ENCODE measurements at places on chromosomes 16 and 17.

GRCh38 chr16:72832621-72833248 is 215.2 kb downstream of the ZFHX3 start:
- peaks cover 5% of the 10 kb centered on the region for H3K4me1 ChIP-seq
- H3K27me3 ChIP-seq = no peaks in the 10 kb centered on the region
- peaks cover 3% of the 10 kb centered on the region for H3K36me3 ChIP-seq
- no peak overlapping the region for H3K4me3 ChIP-seq
- no peak overlapping the region for H3K27ac ChIP-seq

DNA sequence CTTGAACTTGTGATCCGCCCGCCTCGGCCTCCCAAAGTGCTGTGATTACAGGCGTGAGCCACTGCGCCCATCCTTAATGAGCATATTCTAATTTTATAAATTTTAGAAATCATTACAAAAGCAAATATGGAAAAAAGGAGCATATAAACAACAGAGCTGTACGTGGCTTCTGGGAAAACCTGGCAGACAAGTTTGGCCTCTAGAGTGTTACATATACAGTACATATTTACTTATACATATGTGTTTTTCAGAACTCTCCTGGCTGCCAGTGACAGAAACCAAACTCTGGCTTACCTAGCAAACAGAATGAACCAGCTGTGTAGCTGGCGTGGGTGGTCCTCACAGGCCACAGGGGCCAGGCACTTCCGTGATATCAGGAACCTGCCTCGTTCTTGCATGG is 10.1 kb downstream of the DRC3 start:
- no peaks in the 10 kb centered on the region for H3K27me3 ChIP-seq
- no peaks in the 10 kb centered on the region for H3K36me3 ChIP-seq
- DNase-seq = no peak
- peaks cover 5% of the 10 kb centered on the region for H3K4me1 ChIP-seq

GRCh38 chr17:8021565-8022359 is 17.1 kb upstream of the ALOX15B start:
- no peak for DNase-seq
- H3K27ac ChIP-seq = no peak overlapping the region
- H3K27me3 ChIP-seq = peaks cover 51% of the 10 kb centered on the region
- peaks cover 2% of the 10 kb centered on the region for H3K4me1 ChIP-seq
- H3K4me3 ChIP-seq = no peak overlapping the region

GRCh38 chr17:37280841-37281240 is 94.9 kb upstream of the C17orf78 start:
- H3K4me1 ChIP-seq = no peaks in the 10 kb centered on the region
- DNase-seq = no peak
- H3K27ac ChIP-seq = no peak overlapping the region
- peaks cover 47% of the 10 kb centered on the region for H3K36me3 ChIP-seq
- H3K27me3 ChIP-seq = no peaks in the 10 kb centered on the region

DNA sequence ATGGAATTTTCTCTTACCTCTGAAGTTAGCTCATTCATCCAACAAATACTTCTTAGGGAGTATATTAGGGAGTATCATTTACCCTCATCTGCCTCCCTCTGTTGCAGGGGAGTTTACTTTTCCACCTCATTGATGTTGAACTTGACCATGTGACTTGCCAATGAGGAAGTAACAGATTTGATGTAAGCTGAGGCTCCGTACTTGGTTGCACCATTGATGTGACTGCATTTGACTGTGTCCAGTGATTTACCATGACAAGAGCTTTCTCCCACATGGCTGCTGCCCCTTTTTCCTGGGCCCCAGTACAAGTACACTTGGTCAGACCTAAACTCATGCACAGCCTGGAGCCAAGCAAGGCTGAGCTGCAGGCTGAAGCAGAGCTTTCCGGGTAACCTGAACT is 81.6 kb upstream of the HS3ST2 start:
- no peak for DNase-seq
- peaks cover 25% of the 10 kb centered on the region for H3K27me3 ChIP-seq
- no peaks in the 10 kb centered on the region for H3K36me3 ChIP-seq
- no peaks in the 10 kb centered on the region for H3K4me1 ChIP-seq
- no peak overlapping the region for H3K4me3 ChIP-seq

- no peak for DNase-seq
- H3K36me3 ChIP-seq = no peaks in the 10 kb centered on the region
- H3K4me1 ChIP-seq = peaks cover 34% of the 10 kb centered on the region
- H3K27me3 ChIP-seq = peaks cover 2% of the 10 kb centered on the region
These were observed 15.1 kb upstream of the CSNK2A2 start for GRCh38 chr16:58212824-58213655.

DNA sequence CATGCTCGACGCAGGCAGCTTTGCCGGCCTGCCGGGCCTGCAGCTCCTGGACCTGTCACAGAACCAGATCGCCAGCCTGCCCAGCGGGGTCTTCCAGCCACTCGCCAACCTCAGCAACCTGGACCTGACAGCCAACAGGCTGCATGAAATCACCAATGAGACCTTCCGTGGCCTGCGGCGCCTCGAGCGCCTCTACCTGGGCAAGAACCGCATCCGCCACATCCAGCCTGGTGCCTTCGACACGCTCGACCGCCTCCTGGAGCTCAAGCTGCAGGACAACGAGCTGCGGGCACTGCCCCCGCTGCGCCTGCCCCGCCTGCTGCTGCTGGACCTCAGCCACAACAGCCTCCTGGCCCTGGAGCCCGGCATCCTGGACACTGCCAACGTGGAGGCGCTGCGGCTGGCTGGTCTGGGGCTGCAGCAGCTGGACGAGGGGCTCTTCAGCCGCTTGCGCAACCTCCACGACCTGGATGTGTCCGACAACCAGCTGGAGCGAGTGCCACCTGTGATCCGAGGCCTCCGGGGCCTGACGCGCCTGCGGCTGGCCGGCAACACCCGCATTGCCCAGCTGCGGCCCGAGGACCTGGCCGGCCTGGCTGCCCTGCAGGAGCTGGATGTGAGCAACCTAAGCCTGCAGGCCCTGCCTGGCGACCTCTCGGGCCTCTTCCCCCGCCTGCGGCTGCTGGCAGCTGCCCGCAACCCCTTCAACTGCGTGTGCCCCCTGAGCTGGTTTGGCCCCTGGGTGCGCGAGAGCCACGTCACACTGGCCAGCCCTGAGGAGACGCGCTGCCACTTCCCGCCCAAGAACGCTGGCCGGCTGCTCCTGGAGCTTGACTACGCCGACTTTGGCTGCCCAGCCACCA is 9.7 kb downstream of the VASN start:
- H3K27ac ChIP-seq = no peak overlapping the region
- peaks cover 37% of the 10 kb centered on the region for H3K36me3 ChIP-seq
- H3K4me3 ChIP-seq = no peak overlapping the region
- DNase-seq = no peak
- no peaks in the 10 kb centered on the region for H3K27me3 ChIP-seq

GRCh38 chr16:10959161-10959560 is 14.8 kb downstream of the CLEC16A start:
- H3K27ac ChIP-seq = no peak overlapping the region
- no peak for DNase-seq

DNA sequence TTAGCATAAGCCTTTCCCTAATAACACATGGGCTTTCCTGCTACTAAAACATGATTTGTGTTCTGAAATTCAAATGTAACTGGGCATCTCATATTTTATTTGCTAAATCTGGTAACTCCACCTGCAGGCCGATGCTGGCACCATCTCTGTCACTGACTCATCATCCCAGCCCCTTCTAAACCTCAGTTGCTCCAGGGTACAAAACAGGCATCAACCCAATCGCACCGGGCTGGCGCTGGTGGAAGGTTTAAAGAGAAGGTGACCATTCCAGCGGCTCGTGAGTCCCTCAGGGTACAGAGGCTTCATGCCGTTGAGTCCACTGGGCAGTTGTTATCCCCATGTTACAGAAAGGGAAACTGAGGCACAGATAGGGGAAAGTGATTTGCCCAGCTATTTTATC is 27.1 kb downstream of the PPL start:
- H3K4me1 ChIP-seq = no peaks in the 10 kb centered on the region
- no peak overlapping the region for H3K4me3 ChIP-seq
- H3K27ac ChIP-seq = no peak overlapping the region
- no peak for DNase-seq
- peaks cover 5% of the 10 kb centered on the region for H3K27me3 ChIP-seq
- H3K36me3 ChIP-seq = no peaks in the 10 kb centered on the region

GRCh38 chr16:84275585-84276151 is 19.0 kb upstream of the WFDC1 start:
- H3K4me3 ChIP-seq = no peak overlapping the region
- no peaks in the 10 kb centered on the region for H3K36me3 ChIP-seq
- no peaks in the 10 kb centered on the region for H3K27me3 ChIP-seq
- H3K27ac ChIP-seq = no peak overlapping the region
- H3K4me1 ChIP-seq = no peaks in the 10 kb centered on the region
- no peak for DNase-seq

- H3K27me3 ChIP-seq = peaks cover 8% of the 10 kb centered on the region
- no peak overlapping the region for H3K27ac ChIP-seq
- no peak overlapping the region for H3K4me3 ChIP-seq
- no peaks in the 10 kb centered on the region for H3K36me3 ChIP-seq
These were observed 15.0 kb upstream of the C17orf58 start for GRCh38 chr17:68011199-68011665.

- H3K4me1 ChIP-seq = peaks cover 39% of the 10 kb centered on the region
- H3K27ac ChIP-seq = no peak overlapping the region
- H3K4me3 ChIP-seq = no peak overlapping the region
- no peak for DNase-seq
- peaks cover 10% of the 10 kb centered on the region for H3K27me3 ChIP-seq
These were observed 60.4 kb downstream of the PRMT7 start for GRCh38 chr16:68371276-68371651.

DNA sequence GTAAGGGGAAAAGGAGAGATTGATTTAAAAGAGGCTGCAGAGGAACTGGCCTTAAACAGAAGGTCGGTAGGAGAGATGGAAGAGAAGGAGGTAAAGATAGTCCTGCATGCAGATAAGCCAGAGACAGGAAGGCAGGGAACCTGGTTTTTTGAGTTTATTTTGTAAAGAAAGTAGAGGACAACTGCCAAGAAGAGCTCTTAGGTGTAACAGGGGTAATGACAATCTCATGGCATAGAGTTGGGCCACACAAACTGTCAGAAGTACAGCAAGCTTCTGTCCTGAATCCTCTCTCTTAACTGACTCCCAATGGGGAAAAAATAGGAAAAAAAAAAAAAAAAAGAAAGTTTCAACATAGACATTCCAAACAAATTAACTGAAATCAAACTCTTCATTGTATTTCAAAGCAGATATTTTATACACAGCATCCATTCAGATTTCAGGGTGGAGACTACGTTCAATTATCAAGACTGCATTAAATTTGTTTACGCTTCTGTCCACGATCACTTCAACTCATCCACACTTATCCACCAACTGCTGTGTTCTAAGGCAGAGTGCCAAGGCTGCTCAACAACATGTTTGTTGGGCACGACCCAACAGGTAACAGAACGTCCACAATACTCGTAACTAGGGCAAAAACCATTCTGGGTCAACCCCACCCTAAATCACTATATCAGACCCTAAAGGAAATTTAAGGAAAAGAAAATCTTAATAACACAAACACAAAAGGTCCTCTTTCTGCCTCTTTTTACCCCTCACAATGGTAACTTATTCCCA is 34.9 kb downstream of the USP31 start:
- H3K27me3 ChIP-seq = no peaks in the 10 kb centered on the region
- no peak overlapping the region for H3K27ac ChIP-seq
- H3K4me1 ChIP-seq = no peaks in the 10 kb centered on the region
- DNase-seq = no peak
- H3K4me3 ChIP-seq = no peak overlapping the region

GRCh38 chr17:21119919-21120249 is 6.9 kb upstream of the DHRS7B start:
- H3K4me1 ChIP-seq = peaks cover 11% of the 10 kb centered on the region
- H3K36me3 ChIP-seq = no peaks in the 10 kb centered on the region
- DNase-seq = no peak
- peaks cover 9% of the 10 kb centered on the region for H3K27me3 ChIP-seq
- H3K27ac ChIP-seq = no peak overlapping the region
- no peak overlapping the region for H3K4me3 ChIP-seq

GRCh38 chr17:38602956-38603785 is 2.6 kb downstream of the SRCIN1 start:
- H3K27ac ChIP-seq = no peak overlapping the region
- H3K27me3 ChIP-seq = peaks cover 67% of the 10 kb centered on the region
- H3K4me1 ChIP-seq = peaks cover 15% of the 10 kb centered on the region
- no peak for DNase-seq
- H3K36me3 ChIP-seq = no peaks in the 10 kb centered on the region

DNA sequence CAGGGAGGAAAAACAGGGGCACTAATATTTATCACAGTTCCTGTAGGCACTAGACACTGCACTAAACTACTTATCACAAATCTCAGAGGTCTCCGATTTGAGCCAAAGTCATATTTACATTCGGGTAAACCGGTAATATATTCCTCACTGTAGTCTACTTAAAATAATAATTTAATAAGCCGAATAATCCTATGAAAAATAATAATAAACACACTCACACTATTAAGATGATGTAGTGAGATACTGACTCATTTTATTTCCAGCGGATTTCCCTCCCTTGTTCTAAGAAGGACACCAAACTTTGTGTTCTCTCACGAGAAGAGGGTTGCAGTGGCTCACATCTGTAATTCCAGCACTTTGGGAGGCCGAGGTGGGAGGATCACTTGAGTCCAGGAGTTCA is 36.6 kb upstream of the TNRC6A start:
- no peaks in the 10 kb centered on the region for H3K4me1 ChIP-seq
- H3K4me3 ChIP-seq = no peak overlapping the region
- no peaks in the 10 kb centered on the region for H3K36me3 ChIP-seq
- no peak for DNase-seq
- no peak overlapping the region for H3K27ac ChIP-seq

GRCh38 chr16:28866454-28866804 is 2.8 kb downstream of the SH2B1 start:
- DNase-seq = no peak
- H3K27me3 ChIP-seq = no peaks in the 10 kb centered on the region
- peaks cover 24% of the 10 kb centered on the region for H3K4me1 ChIP-seq
- peak overlapping the region; percentile 46 for H3K4me3 ChIP-seq
- peaks cover 57% of the 10 kb centered on the region for H3K36me3 ChIP-seq
- H3K27ac ChIP-seq = no peak overlapping the region

DNA sequence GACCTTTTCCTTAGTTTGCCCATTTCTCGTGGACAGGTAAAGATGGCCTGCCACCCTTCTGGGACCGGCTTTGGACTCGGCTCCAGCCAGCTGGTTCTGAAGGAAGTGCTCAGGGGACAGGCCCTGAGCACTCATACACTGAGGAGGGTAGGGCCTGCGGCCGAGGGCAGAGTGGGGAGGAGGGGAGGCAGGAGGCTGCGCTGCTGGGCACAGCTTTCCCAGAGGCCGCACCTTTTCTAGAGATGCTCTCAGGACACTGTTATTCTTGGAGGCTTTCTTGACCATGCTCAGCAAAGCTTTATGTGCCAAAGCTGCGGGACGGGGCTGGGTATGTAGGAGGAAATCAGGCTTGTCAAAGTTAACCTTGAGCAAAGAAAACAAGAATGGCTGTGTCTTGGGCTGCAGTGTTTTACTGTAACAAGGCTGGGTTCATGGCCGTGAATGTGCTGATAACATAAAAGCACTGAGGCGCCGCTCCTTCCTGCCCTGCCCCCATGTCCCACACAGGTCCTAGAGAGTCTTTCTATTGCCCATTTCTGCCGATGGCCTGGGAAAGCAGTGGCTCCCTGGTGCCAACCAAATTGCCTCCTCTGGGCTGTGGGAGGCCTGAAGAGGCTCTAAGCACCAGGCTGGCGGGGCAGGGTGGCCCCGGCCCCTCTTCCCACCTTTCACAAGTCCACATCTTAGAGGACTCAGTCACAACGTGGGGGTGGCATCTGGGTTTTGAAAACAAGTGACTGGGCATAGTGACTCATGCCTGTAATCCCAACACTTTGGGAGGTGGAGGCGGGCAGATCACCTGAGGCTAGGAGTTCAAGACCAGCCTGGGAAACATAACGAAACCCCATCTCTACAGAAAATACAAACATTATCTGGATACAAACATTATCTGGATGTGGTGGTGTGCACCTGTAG is 22.3 kb upstream of the TIMP2 start:
- H3K4me1 ChIP-seq = peaks cover 11% of the 10 kb centered on the region
- H3K27me3 ChIP-seq = peaks cover 17% of the 10 kb centered on the region
- no peak for DNase-seq
- H3K27ac ChIP-seq = no peak overlapping the region
- no peak overlapping the region for H3K4me3 ChIP-seq

Measured in activated B cell treated with CpG ODN at 0.5 μM for 24 hours (primary cell).